Head of caudate nucleus (tissue), 42 donors: ENCODE measurements at places on chromosomes 1 and 21.
A peak's percentile ranks its signal among the peaks of the same experiment; 100 is the strongest.

GRCh38 chr1:239368436-239369109 lies 17.8 kb upstream of the CHRM3 start:
- no peak for DNase-seq

GRCh38 chr1:150299716-150300115 lies 6.1 kb downstream of the MRPS21 start:
- no peak for DNase-seq

GRCh38 chr1:100526894-100527293 lies 11.0 kb upstream of the GPR88 start:
- DNase-seq = no peak

DNA sequence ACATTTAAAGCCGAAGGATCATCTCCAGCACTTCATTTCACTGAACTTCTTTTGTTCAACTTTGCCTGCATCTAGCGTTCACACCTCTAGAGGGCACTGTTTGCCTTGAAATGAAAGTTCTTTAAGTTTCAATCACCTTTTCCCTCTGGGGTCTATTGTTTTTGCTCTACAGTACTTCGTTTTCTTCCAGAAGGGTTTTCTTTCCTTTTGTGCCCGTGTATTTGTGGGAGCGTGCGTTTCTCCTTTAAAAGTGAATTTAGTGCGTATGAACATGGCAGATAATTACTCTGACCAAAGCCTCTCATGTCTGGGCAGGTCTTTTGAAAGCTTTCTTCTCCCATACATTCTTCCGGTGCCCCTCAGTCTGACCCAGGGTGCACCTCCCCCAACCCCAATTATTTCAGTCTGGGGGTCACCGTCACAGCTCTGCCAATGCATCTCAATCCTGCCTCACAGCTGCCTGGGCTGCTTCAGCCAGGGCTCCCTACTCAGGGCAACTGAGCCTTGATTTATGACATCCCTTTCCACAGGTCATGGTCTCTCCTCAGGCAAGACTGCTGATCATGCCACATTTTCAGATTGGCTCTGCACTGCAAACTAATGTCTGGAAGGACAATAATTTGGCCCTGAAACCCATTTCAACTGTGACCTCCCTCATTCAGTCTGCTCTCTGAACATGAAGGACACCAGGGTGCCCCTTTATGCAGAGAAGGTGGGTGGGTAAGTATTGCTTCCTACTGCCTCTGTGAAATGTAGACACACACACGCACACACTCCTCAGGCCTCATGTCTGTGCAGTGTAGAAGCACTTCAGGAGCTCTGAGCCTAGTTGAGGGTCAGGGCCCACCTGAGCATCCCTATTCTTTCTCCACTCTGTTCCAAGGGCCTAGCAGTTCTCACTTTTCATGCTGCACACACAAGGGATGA lies 88.6 kb downstream of the NUF2 start:
- DNase-seq = peak; percentile 81

DNA sequence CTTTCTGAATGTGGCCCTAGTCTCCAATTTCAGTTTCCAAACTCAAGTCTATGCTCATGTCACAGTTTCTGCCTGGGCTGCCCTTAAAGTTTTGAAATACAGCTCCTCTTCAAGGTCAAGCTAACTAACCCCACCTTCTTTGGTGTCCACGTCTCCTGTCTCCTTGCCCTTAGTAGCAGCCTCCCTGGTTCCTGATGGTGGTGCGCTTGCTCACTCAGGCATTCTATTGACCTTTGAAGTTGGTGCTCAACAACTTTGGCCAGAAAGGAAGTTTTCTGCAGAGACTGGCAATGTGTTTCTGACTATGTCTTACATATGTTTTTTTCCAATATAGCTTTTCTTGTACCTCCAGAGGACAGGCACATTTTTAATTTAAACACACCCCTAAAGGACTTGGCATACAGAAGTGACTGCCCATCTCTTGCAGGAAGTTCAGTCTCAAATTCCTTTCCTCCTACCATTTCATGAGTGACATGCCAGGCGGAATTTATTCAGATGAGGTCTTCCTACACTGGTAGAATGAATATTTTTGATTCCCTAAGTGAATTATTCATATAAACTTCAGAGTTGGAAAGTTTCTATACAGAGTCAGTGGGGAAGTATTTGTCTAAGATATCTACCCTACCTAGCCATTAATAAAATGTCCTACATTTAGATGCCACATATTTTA lies 364.3 kb upstream of the USP24 start:
- DNase-seq = no peak

- no peak for DNase-seq
Measured at GRCh38 chr1:223264983-223265908, 98.7 kb downstream of the SUSD4 start.

DNA sequence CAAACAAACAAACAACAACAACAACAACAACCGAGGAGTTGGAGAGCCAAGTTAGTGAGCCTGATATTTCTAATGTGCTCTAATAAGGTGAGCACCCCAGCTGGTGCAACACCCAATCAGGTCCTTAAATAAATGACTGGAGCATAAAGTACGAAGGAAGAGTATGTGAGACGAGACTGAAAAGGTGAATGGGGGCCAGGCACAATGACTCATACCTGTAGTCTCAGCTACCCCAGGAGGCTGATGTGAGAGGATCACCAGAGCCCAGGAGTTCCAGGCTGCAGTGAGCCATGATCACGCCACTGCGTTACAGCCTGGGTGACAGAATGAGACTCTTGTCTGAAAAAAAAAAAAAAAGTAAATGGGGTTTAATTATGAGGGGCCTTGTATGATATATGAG lies 152.0 kb upstream of the ZRANB2 start:
- DNase-seq = no peak

GRCh38 chr1:111576547-111576946 lies 43.0 kb upstream of the RAP1A start:
- no peak for DNase-seq

DNA sequence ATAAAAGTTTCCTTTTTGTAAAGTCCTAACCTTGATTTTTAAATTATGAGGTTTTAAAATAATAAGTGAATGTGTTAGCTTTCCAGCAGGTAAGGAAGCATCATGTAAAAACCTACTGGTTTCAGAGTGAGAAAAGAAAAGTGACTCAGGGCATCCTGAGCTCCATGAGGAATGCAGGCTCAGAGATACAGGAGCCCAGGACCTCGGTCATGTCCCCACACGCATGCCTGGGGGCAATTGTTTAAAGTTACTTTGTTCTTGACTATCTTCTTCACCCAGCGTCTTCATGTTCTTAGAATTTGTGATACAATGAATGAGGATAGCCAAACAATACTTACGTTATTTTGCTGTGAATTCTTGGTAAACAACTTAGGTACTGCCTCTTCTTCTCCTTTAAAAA lies 117.4 kb upstream of the PLPPR5 start:
- no peak for DNase-seq

GRCh38 chr1:78536427-78536826 lies 45.7 kb downstream of the PTGFR start:
- DNase-seq = no peak

DNA sequence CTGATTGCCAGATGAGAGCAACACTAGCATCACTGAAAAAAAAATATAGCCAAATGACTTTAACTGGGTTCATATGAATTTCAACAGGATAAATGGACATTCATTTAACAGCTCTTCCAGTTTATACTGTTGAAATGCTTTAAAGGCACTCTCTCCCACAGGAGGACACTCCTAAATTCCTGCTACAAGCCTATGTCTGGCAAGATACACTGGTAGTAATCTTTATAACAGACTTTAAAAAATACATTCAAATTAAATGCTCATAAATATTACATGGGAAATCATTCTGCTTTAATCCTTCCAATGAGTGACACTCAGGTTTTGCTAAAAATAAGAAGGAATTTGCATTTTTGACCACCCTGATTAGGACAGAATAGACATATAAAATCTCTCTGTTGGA lies 526.7 kb upstream of the ADAMTS5 start:
- DNase-seq = no peak

DNA sequence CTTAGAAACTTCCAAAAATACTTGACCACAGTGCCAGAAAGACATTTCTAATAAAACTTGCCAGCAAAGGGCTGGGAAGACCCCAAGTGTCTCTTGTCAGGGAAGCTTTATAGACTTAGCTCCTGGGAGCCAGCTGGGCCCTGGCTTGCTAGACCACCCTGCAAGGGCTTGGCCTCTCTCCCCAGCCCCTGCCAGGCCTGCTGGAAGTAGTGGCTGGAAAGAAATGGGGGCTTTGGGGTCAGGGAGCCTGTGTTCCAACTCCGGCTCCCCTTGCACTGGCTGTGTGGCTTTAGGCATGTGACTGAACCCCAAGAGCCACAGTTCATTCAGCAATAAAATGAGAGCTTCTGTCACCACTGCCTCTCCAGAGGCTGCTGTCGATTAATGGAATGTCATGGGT lies 31.1 kb downstream of the H3-3A start:
- no peak for DNase-seq

DNA sequence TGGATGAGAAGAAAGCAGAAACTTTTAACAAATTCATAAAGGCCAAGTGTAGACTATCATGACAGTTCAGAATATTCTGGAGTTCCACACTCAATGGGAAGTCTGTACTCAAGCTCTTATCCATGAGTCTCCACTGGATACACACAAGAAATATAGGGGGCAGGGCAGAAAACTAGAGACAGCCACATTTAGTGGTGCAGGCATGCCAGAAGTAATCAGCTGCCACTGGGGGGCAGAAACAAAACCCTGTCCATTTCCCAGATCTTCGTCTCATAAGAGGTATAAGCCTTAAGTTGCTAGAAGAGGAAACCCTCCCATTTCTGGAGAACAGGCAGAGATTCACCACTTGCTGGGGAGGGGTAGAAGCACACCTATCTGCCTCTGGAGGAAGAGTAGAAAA lies 166.8 kb upstream of the GALNT2 start:
- no peak for DNase-seq

GRCh38 chr1:211353562-211354212 lies 27.1 kb downstream of the TRAF5 start:
- DNase-seq = no peak

DNA sequence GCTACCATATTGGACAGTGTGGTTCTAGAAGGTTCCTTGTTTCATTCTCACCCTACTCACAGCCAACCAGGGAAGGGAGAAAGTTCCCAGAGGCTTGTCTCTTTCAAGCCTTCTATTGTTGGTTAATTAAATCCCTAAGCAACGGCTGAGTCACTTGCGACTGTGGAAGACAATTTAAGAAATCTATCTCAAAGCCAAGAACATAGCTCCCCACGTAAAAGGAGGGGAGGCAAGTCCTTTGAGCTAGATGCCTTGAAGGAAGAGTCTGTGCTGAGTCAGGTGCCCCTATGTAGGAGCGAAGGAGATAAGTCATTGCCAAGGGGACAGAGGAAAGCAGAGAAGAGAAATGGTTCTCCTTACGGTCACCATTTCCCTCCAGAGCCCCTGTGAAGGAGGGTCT lies 79.4 kb upstream of the PPP2R5A start:
- peak; percentile 71 for DNase-seq

GRCh38 chr1:224489534-224490365 lies 55.2 kb upstream of the WDR26 start:
- no peak for DNase-seq

GRCh38 chr1:232340446-232340845 lies 289.5 kb downstream of the SIPA1L2 start:
- DNase-seq = no peak

GRCh38 chr1:109598655-109599054 lies 20.8 kb downstream of the GNAT2 start:
- no peak for DNase-seq

GRCh38 chr1:150548632-150549495 lies at the start of gene ADAMTSL4:
TSS of gene ADAMTSL4 (plus strand) at chr1:150549408. CDS start at chr1:150552289, 2,881 bp downstream.
- DNase-seq = no peak

- no peak for DNase-seq
Measured at GRCh38 chr1:204576422-204576821, 60.2 kb downstream of the MDM4 start.

DNA sequence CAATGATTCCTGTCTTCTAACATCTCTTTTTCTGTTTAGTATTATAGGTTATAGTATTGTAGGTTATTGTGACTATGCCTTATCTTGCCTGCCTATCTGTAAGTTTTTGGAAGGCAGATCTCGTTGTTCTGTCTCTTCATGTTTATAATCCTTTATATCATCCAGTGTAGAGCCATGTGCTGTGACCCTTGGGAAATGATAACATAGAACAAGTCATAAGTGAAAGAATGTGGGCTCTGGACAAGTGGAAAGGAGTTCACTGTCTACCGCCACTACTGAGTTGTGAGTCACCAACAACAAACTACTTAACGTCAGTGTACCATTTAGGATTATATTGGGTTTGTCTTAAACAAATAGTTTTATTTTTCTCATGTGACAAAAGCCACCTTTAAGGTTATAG lies 139.3 kb downstream of the LYPLAL1 start:
- DNase-seq = no peak

- DNase-seq = no peak
Measured at GRCh38 chr1:114648503-114648902, 21.3 kb downstream of the DENND2C start.

DNA sequence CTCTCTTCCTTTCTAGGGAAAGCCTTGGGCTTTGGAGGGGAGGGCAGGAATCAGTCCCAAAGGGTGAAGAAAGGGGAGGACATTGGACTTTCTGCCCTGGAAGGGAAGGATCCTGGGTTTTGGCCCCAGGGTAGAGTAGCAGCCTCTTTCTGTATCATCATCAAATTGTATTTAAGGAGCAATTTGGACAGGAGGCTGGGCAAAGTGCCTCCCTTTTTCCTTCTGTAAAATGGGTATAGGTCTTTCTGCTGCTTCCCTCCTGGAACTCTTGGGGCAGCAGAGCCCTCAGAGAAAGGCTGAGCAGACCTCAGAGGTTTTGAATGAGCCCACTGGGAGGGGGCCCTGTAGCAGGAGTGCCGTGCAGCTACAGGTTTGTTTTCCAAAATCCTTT lies 38.4 kb downstream of the ARHGEF10L start:
- DNase-seq = no peak

- no peak for DNase-seq
Measured at GRCh38 chr1:36755303-36756230, 272.9 kb upstream of the CSF3R start.

- peak; percentile 12 for DNase-seq
Measured at GRCh38 chr1:2412773-2413494, 570 bp upstream of the PEX10 start.

DNA sequence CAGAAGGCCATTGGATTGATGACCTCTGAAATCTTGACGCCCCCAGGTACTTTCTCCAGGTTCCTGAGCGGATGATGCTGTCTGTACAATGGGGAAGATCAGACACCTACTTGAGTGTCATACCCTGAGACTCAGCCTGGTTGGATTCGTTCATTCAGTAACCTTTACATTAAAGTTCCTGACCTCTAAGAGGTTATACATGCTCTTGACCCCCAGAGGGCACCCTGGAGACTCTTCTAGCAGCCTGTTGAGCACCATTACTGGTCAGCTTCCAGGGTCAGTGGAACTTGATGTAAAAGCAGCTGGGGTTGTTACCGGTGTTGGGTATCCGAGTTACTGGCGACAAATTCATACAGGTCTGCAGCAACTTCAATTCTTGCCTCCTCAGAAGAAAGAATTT lies 114.3 kb upstream of the ZNF678 start:
- no peak for DNase-seq
